ENCODE measurements at places on chromosomes 4 and X. TPM values are rescaled to one million over a fixed set of nuclear protein-coding genes. Genes with fewer than 3 reads are reported as not detected.

Gene FABP2
- total RNA-seq, result not detected

Gene HTRA3
- total RNA-seq, result 1.6 TPM

Gene C4orf50
- total RNA-seq, result not detected

Gene MAOB
- total RNA-seq, result 131 TPM

Gene GUCY1A1
- total RNA-seq, result 4.9 TPM
